ENCODE measurements at places on chromosomes 12 and 14. TPM values are rescaled to one million over a fixed set of nuclear protein-coding genes. Genes with fewer than 3 reads are reported as not detected.
A peak's percentile ranks its signal among the peaks of the same experiment; 100 is the strongest.

CLEC14A gene
- polyA plus RNA-seq, result 17.3 TPM

DNA sequence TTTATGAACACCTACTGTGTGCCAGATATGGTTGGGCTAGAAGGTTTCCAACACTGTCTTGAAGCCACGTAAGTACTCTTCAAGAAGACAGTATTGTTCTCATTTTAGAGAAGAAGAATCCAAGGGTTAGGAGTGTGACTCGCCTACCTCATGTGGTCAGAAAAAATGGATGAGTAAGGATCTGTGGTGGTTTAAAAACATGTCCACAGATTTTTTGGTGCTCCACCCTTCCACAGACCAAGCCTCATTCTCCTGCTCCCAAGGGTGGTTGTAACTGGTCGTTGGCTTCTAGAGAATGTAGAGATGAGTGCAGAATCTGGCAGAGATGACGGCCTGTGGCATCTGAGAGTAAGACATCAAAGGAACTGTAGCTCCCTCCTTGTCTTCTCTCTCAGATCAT, 30.3 kb upstream of the TTC7B start:
- no peak for DNase-seq

GRCh38 chr12:80710727-80711449, 3.5 kb downstream of the MYF6 start:
- no peak for DNase-seq

- no peak for DNase-seq
Observed at GRCh38 chr12:72074956-72075355, 136.3 kb downstream of the TPH2 start.

KRT1 gene
- polyA plus RNA-seq, result 0.16 TPM

DNA sequence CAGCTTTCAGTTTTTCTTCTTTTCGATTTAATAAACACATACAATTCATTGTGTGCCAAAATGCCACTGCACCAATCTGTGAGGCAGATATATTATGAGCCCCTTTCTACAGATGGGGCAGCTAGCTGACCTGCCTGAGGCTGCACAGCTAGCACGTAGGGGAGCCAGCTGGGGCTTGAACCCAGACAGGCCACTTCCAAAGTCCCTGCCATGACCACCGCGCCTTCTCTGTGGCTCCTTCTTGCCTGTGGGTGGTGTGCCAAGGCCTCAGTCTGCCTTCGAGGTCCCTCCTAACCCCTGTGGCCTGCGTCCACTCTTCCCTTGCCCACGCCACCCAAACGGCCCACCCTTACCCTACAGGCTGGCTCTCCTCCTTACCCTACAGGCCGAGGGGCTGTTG, 16.2 kb downstream of the FAM222A start:
- DNase-seq, result no peak

DNA sequence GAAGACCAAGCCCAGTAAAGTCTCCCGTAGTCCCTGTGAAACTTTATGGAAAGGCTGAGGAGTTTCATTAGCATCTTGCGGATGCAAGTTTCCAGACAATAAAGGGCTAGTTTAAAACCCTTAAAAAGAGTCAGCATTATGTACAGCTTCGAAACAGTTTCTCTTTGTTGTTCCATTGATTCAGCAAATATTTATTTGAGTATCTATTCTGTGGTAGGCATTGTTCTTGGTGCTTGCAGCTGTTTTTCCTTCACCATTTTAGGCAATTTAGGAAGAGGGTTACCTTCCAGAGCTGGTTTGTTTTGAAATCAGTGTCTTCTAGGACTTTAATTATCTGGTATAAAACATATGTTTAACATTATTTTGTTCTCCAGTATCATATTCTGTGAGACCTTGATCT, 1.5 kb downstream of the SLIRP start:
- no peak for DNase-seq

GPR84 gene
- 0.24 TPM for polyA plus RNA-seq

DNA sequence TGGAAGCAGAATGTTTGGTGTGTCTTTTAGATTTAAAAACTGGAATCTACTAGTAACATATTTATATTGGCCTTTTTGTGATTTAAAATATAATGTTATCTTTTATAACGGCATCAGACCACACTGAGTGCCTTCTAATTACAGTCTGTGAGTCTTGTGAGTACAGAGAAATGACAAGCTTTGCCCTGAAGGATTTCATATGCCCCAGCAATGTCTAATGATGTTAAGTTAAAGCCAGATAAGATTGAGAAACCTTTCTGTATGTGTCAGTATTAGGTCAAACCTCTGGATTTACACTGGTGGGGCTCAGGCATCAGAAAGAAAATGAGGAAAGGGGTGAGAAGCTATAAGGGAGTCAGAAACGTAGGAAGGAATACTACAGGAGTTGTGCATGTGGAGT, 25.2 kb downstream of the PLEKHA5 start:
- no peak for DNase-seq

PYGL gene
- polyA plus RNA-seq, result 18.1 TPM

DNA sequence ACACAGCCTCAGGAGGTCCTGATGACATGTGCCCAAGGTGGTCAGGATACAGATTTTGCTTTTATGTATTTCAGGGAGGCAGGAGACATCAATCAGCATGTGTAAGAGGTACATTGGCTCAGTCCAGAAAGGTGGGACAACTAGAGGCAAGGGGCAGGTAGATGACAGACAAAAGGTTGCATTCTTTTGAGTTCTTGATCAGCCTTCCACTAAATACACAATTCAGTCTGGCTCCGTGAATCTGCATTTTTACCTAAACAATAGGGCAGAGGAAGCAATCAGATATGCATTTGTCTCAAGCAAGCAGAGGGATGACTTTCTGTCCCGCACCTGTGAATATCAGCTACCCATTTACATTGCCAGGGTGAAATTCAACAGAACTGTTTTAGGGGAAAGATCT, 178.6 kb downstream of the KSR2 start:
- DNase-seq, result no peak

DNA sequence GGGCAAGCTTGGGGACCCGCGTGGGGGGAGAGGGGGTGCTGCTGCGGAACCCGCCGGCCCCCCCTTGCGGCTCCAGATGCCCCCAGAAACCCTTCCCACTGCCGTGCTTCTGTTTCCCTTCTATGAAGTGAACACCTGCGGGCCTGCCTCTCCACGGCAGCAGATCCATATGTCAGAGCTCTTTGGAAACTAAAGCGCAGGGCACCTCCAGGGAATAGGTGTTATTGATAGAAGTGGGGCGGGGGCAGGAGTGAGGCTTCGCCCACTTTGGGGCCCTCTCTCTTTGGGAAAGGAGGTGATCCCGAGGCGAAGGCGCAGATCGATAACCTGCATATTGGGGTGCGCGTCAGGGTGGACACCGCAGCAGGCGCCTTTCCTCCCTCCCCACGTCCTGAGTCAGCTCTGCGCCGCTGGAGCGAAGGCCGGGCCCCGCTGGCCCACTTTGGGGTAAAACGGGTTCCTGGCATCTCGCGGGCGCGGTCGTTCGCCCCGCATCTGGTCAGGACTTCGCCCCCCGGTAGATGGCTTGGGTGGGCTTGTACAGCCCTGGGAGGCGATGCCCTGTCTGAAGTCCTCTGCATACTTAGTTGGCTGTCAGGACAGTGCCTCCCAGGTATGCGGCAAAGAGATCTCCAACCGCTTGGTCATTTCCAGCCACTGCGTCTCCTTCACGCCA, 524 bp downstream of the KMT5A start:
- no peak for DNase-seq

SLC10A1 gene
- polyA plus RNA-seq, result not detected

DNA sequence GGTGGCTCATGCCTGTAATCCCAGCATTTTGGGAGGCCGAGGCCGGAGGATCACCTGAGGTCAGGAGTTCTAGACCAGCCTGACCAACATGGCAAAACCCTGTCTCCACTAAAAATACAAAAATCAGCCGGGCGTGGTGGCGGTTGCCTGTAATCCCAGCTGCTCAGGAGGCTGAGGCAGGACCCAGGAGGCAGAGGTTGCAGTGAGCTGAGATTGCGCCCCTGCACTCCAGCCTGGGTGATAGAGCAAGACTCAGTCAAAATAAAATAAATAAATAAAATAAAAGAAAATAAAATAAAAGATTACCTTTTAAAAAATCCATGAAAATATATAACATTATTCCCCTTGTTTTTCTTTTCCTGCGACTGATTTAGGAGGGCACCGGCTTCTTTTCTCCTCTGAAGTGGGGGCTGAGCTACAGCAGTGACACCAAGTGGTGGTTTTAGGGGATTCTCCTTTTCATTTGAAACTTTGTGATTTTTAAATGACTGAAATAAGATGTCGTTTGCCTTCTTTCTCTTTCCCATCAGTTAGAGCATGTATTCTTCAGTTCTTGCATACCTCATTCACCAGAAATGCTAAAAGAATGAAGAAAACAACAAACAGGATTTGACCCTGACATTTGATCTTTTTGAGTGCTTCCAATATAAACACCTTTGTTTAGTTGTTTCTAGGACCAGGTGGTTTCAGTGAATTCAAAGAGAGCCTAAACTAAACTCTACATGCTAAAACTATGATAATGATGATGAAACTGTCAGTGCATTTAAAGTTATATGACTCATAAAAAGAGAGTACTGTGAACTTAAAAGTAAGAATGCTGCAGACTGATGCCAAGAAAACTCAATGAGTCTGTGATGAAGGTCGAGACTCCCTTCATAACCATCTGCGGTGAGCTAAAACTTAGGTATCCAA, 22.6 kb upstream of the PKP2 start:
- peak; percentile 43 for DNase-seq

DNA sequence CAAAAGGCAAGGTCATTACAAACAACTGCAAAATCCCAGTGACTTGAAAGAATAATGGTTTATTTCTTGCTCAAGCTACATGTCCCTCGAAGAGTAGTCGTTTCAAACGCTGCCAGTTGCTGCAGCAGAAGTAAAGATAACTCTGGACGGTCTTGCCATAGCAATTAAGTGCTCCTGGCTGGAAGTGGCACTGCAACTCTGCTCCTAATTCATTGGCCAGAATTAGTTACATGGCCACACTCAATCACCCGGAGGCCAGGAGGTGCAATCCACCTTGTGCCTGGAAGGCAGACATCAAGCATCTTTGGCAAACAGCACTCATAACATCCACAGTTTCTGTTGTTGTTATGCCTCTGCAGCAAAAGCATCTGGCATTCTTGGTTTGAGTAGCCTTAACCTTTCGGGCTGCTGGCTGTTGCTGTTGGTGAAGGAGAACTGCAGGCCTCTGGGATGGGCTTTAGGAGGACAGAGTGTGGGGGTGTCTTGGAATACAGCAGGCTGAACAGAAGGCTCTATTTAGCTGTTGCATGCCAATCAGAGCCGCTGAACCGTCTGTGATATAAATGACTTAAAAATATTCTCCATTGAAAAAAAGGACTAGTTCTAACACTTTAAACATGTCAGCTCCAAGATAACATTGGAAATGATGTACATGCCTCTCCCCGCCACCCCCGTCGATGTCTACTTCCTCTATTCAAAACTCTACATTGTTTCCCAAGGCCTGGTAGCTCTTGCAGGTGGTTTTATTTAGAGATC, 123.5 kb upstream of the DYRK2 start:
- no peak for DNase-seq

DNA sequence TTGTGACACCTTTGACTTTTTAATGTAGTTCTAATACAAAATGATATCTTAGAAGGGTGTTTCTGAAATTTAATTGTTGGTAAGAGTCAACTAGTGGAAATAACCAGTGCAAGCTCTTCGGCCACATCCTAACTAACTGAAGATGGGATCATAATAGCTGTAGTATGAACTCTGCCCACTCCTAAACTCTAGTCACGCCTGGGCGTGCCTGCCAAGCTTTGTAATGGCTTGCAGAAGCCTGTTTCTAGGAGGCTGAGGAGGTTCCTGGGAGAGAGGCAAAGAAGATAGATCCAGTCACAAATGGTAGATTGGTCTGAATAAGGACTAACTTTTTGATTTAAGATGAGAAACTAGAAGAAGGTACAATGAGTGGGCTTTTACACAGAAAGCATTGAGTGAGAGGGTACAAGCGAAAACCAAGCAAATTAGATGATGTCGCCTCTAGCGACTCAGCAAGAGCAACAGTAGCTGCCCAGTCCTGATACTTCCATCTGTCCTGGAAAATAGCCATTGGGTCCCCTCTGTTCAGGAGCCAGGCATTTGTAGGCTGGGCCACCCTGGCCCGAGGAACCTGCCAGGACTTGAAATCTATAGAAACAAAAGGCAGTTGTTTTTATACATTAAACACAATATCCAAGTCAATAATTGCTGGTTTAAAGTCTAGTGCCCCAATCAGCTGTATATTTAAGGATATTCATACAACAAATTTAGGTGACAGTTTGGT, 148.8 kb downstream of the SLC38A4 start:
- no peak for DNase-seq

GRCh38 chr14:50766338-50766886, 64.5 kb downstream of the NIN start:
- no peak for DNase-seq

SLC22A17 gene
- polyA plus RNA-seq, result 69.0 TPM

DNA sequence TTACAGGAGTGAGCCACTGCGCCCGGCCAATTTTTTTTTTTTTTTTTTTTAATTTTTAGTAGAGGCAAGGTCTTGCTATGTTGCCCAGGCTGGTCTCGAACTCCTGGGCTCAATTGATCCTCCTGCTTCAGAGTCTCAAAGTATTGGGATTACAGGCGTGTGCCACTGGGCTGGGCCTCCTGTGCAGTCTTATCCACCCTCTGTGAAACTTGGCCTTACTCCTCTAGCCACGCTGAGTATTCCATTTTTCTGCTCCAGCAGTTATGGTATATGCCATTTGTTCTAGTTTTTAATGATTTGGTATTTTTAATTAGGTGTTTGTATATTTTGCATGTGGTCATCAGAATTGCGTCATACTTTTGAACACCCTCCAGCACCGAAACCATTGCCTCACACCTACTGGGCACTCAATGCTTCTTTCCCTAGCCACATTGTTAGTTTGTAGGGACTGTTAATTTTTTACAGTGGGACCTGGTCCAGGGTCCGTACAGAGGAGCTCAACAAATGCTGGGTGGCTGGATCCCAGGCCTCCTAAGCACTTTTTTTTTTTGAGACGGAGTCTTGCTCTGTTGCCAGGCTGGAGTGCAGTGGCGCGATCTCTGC, 11.4 kb downstream of the RIOX1 start:
- DNase-seq, result no peak

GRCh38 chr12:109583733-109584132, 10.1 kb downstream of the MVK start:
- DNase-seq, result no peak

- DNase-seq, result no peak
Observed at GRCh38 chr12:102992720-102993119, 35.2 kb downstream of the ASCL1 start.

CLEC1A gene
- polyA plus RNA-seq, result 2.5 TPM

DNA sequence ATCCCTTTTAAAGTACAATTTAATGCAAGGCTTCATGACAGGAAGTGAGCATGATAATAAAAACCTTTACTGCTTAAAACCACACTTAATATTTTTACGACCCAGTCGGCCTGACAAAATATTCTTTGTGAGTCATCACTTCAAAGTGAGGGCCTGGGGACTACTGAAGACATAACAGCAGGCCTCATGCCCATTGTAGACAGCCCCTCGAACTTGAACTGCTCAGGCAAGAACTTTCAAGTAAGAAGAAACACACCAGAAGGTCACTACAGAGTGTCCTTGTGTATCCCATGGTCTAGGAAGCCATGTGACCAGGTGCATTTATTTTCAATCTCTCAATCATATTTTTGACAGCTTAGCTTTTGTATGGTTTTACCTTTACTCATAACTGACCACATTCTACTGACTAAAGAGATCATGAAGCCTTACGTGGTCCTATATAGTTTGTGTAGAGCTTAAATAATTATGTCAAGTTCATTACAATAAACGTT, 61.4 kb upstream of the MANSC4 start:
- no peak for DNase-seq

CCDC184 gene
- polyA plus RNA-seq, result 0.78 TPM

GRCh38 chr14:37593511-37594237, 1.4 kb downstream of the FOXA1 start:
- no peak for DNase-seq

GRCh38 chr14:56115976-56116893, 2.0 kb upstream of the PELI2 start:
- DNase-seq, result no peak

- no peak for DNase-seq
Observed at GRCh38 chr12:99960311-99960710, 24.4 kb downstream of the ANKS1B start.

TGFB3 gene
- polyA plus RNA-seq, result 17.3 TPM
